ENCODE measurements at places on chromosomes 5 and 9.
A peak's percentile ranks its signal among the peaks of the same experiment; 100 is the strongest.

DNA sequence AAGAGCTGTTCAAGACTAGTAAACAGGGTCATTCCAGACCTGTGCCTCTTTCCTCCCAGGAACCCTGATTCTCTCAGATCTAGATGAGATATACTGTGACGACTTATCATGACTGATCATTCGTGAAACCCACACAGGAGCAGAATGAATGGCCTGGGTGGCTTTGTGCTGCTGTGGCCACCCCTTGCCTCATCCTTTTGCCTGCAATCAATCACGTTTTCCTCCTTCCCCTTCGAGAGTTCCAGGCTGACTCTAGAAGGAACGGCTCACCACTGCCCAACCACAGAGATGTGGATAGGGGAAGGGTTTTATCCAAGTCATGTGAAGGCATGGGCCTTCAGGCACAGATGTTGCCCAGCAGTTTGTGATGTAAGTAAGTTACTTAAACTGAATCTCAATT is 5.8 kb downstream of the ANXA6 start:
- DNase-seq = peak; percentile 59

DNA sequence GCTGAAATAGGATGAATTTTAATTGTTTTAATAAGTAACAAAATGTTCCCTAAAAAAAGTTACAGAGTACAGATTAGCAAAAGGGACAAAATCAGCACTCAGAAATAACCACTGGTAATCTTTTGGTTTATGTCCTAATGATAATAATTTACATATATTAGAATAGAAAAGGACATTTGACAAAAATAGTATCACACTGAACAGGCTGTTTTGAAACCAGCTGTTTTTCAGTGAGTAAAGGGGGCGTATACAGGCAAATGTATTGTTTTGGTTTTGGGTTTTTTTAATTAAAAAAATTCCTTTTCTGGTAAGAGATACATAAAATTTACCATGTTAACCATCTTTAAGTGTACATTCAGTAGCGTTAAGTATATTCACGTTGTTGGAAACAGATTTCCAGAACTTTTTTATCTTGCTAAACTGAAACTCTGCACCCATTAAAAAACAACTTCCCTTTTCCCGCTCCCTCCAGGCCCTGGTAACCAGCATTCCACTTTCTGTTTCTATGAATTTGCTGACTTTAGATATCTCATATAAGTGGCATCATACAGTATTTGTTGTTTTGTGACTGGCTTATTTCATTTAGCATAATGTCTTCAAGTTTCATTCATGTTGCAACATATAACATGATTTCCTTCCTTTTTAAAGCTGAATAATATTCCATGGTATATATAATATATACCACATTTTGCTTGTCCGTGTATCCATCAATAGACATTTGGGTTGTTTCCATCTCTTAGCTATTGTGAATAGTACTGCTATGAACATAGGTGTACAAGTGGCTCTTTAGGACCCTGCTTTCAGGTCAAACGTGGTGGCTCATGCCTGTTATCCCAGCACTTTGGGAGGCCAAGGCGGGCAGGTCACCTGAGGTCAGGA is 20.6 kb upstream of the LARP1 start:
- no peak for DNase-seq

DNA sequence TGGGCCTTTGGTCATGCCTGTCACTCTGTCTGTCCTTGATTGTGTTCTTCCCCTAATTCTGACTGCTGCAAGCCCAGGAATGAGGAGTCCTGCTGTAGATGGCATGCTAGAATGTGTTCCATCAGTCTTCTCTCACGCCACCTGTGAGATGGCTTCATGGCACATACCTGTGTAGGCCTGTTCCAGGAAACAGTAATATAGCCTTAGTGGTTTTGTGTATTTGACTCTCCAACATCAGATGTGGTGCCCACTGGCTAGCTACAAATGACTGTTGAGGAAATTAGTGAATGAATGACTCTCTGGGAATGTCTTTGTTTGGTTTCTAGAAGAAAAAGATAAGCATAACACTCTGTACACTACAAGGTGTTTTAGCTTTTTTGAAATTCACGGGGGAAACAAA is 367.5 kb downstream of the KDM4C start:
- no peak for DNase-seq

DNA sequence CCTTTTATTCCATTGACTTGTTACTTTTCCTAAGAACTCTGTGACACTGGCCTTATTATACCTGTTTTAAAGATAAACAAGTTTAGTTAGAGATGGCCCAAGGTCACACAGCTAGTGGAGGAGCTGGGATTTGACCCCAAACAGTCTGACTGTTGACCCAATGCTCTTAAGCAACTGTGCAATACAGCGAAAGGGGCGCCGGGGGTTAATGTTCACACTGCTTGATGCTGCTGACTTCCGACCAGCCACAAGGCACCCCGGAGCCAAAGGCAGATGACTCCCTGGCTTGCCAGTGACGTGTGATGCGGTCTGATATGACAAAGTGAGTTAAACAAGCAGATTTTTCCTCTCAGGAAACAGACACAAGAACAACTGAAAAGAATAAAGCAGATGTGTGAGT is 23.9 kb downstream of the PIK3R1 start:
- DNase-seq = peak; percentile 72

- peak; percentile 56 for DNase-seq
These were observed 24.6 kb downstream of the CDHR2 start for GRCh38 chr5:176573564-176574296.

GRCh38 chr5:7395947-7396712 is at the start of gene ADCY2:
Gene ADCY2 (plus strand): TSS chr5:7396138. CDS start chr5:7396297, 159 bp downstream.
- no peak for DNase-seq

GRCh38 chr5:93580927-93581445 is at the start of gene NR2F1-AS1:
Gene NR2F1-AS1 (minus strand): TSS chr5:93581219.
- no peak for DNase-seq

DNA sequence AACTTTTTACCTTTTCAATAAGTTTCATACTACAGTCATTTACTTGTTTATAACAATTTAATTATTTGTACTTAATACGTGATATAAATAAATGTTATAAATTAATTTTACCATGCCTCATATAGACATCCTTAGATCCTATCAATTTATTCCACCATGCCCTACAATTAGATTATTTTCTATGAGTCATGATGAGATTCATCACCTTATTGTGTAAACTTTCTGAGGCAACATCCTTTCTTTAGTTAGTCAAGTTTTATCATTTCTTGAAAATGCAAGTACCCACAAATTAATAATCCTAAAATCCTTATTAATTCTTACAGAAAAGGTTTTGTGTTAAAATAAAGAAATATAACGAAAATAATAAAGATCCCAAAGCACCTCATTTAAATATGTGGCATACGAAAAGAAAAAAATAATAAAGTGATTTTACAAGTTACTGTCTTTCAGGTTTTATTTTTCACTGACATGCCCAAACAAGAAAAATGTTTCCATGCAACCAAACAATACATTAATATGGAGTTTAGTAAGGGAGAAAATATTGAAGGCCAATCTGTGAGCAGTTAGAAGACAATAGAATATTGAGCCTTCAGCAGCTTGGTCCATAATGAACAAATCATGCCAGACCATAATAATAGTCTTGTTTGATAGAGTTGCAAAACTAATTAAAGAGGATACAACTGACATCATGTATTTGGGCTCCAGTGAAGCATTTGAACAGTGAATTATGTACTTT is 188.7 kb upstream of the MRPS30 start:
- DNase-seq = no peak

DNA sequence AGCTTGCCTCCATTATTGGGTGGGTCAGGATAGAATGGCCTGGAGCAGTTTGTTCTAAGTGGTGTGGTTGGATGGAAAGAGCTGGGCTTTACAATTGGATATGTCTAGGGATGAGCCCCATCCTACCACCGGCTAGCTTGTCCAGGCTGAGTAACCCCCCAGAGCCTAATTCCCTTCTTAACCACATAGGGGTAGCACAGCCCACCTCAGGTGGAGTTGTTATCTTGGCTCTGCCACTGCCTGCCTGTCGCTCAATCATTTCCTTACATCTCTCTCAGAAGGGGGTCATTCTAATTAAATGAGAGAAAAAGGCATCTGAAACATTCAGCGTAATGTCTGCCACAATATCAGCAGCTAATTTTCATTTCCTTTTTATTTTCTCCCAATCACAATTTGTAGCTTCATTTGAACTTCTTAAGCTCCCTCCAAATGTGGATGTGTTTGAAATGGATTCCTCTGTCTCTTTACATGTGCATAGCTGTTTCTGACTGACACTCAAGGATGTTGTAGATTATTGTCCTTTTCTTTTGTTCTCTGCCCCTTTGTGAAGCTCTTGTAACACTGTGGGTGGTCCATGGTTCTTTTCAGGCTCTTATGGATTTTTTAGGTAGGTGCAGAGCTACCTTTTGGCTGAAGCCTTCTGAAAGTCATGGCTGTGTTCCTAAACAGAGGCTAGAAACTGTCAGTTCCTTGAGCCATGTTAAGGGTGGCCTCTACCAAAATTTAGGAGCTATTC is 383.1 kb upstream of the KLF4 start:
- no peak for DNase-seq

DNA sequence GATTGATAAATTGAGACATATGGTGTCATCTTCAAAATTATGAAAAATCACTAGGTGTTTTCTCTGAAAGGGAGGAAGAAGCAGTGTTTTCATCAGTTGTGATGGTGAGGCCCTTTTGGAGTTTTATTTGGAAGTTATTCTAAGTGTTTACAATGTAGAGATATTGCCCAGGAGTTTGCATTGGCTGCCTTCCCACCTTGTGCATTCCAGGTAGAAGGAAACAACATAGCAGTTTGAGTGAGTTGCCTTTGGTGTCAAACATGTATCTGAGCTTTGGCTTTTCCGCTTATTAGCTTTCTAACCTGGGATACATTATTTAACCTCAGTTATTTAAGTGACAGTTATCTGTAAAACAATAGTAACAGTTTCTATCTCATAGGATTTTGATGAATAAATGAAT is 122.5 kb downstream of the SCAMP1 start:
- DNase-seq = no peak

Measured in stimulated activated naive B cell treated with anti-CD40 and anti-IgM and Interleukin-4, amounts not matched to agents 10 μg/mL and 1 μg/mL and 100 μg/mL, for 72 hours (primary cell).